ENCODE measurements at places on chromosomes 1 and 21. TPM values are rescaled to one million over a fixed set of nuclear protein-coding genes. Genes with fewer than 3 reads are reported as not detected.
A peak's percentile ranks its signal among the peaks of the same experiment; 100 is the strongest.

The PTPN7 gene
- 172 TPM for total RNA-seq

The TEKT2 gene
- not detected for total RNA-seq

The RAB3B gene
- 0.03 TPM for total RNA-seq

The HES4 gene
- 0.60 TPM for total RNA-seq

The CADM3 gene
- not detected for total RNA-seq

The ZNF593 gene
- 26.5 TPM for total RNA-seq

The MAP1LC3C gene
- total RNA-seq: not detected

The AIRE gene
- not detected for total RNA-seq

DNA sequence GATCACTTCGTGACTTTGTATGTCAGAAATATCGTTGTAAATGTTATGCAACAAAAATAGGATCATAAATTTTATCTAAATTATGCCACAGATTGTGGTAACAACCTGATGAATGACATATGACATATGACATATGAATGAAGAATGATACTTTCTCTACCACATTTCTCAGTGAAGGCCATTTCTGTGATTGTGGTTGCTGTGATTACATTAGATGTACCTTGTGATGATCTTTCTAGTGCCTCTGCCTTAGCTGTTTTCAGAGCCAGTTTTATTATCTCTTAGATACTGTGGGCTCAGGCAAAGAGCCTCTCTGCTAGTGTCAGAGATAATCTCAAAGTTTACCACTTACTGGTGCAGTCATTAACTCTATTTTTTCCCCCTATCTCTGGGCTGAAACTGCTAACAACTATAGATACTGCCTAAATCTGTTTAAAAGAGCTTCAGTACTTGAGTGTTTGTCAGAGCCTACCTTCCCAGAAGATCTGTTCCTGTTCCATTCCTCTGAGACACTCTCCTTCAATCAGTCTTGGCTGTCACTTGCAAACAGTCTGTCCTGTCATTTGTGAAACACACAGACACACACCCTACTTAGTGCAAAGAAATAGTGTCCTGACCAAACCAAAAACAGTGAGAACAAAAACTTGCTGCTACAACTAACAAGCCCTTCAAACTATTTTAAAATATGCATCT is 55.5 kb downstream of the HMCN1 start:
- no peak for DNase-seq

GRCh38 chr21:18340387-18340942 is 63.1 kb downstream of the TMPRSS15 start:
- DNase-seq: no peak

GRCh38 chr1:154241703-154242351 is 21.1 kb downstream of the UBAP2L start:
- DNase-seq: no peak

DNA sequence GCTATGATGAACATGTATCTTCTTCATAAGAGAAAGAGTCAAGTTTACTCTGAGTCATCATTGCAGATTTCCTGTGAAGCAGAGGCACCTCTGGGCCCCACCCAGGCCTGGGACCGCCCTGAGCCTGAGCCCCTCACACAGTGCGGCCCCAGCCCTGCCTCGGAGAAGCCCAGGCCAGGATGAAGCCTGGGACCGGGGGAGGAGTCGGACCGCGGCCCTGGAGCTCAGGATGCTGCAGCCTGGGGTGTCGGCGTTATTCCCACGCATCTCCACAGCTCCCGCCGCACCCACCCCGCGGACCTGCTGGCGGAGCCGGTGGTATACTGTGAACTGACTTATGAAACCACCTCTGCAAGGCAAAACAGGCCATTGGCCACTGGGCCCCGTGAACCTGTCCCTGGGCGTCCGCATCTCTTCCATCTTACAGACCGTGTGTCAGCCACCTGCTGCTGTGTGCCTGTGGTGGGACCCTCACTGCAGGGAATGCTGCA is 2.4 kb upstream of the COL6A1 start:
- no peak for DNase-seq

- DNase-seq: no peak
These were observed 56.9 kb downstream of the COP1 start for GRCh38 chr1:176149939-176150807.

- DNase-seq: peak; percentile 39
These were observed 1.1 kb downstream of the SERTAD4 start for GRCh38 chr1:210233495-210234328.

- DNase-seq: no peak
These were observed 1.8 kb downstream of the ESPN start for GRCh38 chr1:6426277-6426971.

DNA sequence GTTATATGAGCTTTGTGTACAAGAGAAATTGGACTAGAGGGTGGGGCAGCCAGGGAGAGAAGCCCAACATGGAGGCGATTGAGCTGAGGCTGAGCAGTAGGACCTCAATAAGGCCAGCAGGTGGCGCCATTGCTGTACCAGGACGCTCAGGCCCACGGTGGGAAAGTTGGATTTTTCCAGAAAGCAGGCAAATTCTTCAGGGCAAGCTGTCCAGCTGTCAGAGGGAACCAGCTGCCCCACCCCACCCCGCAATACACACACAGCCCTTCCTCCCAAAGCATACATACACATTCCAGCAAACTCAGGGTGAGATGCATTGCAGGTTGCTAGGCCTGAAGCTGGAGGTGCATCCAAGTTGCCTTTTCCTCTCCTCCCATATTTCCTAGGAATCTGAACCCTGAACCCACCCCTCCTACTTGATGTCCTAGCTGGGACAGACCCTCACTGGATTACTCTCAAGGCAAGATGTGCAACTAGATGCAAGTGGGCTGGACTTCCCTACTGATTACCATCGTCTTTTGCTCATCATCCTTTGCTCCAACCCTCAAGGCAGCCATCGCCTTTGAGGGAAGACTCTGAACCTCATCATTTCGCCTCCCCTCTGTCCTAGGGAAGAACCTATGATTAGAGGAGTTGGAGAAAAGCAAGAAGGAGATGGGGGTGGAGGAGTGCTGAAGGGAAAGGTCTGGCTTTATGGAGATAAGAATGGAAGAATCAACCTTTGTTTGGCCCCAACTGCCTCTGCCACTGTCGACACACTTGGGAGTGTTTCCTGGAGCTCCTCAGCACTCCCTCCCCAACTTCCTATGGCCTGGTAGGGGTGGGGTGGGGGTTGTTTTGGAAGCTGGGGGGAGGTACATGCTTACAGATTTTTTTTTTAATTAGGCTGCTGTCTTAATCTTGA is 25.5 kb downstream of the CD34 start:
- peak; percentile 75 for DNase-seq

GRCh38 chr1:7967196-7967595 is 5.7 kb downstream of the PARK7 start:
- DNase-seq: no peak

- DNase-seq: no peak
These were observed 24.4 kb upstream of the FAAH start for GRCh38 chr1:46369542-46370213.

DNA sequence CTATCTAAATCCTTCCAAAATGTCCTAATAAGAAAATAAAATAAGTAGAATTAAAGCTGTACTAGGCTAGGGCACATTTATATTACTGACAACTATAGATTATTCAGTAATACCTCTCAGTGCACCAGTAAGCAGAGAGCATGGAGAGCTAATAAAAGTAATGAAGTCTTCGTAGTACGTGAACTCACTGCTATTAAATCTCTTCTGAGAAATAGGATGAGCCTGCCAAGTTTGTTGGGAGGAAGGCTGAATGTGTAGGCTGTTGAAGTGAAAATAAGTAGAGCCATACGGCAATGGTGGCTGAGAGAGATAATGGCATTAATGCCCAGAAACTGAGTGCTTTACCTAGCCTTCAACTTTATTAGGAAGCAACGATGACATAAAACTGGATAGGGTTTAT is 73.9 kb upstream of the NR5A2 start:
- no peak for DNase-seq

GRCh38 chr1:206921772-206922265 is at the start of gene FCMR:
Gene FCMR, minus strand, starts transcription at chr1:206921941. Its CDS starts 87 bp downstream, at chr1:206921854.
- DNase-seq: no peak

GRCh38 chr1:231584117-231584516 is 42.5 kb upstream of the DISC1 start:
- DNase-seq: no peak

DNA sequence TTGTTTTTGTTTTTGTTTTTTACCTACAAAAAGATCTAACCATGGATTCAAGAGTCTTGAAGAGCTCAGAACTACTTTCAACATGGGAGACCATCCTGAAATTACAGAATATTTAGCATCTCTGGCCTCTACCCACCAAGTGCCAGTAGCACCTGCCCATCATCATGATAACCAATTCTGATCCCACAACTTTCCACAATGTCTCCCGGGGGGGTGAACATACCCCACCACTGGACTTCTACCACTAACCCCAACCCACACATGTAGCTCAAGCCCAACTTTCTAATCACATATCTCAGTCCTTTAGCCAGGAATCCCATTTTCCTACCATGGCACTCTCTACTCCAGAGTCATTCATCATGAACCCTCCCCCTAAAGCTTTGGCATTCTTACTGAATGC is 15.7 kb upstream of the IFNAR2 start:
- no peak for DNase-seq

- no peak for DNase-seq
These were observed 38.6 kb downstream of the KCNN3 start for GRCh38 chr1:154831462-154831861.

DNA sequence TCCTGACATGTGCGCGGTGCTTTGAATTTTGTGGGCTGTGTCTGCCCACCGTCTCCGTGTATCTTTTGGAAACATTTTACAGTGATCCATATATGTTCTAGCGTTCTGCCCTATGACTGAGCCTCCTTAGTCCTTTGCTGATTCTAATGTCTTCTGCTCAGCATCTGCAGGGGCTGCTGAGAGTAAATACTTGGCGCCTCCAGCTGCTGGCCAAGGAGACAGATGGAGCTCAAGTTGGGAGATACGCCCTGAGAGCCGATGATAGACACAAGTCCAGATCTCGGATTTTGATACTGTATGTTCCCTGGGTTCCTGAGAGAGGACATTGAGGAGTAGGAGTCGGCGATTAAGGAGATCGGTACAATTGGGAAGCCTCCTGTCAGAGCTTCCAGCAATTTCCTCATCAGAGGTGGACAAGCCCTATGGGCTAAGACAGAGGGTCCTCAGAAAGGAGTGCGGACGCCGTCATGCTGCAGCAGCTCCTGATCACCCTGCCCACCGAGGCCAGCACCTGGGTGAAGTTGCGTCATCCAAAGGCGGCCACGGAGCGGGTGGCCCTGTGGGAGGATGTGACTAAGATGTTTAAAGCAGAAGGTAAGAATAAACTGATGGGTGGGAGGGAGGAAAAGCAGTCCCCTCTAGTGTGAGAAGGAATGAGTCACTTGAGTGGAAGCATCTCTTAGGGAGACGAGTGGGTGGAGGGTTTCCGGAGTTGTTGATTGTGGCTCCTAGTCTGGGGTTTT is 390 bp downstream of the ZFP69B start:
- peak; percentile 70 for DNase-seq

DNA sequence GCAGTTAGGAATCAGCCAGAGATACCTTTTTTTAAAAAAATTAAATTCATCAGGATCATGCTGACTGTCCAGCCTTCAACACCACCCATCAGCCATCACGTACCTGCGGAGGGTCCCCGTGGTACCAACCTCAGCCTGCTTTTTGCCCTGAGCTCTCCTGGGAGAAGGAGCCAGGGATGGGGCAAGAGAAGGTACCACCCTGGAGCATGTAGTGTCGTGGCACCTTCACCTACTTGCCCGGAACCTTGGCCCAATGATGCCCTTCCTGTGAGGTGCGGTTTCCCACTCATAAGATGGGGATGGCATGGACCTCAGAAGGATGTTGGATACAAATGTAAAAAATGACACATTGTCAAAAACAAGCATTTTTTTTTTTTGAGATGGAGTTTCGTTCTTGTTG is 88.4 kb upstream of the C1orf174 start:
- no peak for DNase-seq

GRCh38 chr1:166343276-166343675 is 176.5 kb upstream of the FAM78B start:
- no peak for DNase-seq

DNA sequence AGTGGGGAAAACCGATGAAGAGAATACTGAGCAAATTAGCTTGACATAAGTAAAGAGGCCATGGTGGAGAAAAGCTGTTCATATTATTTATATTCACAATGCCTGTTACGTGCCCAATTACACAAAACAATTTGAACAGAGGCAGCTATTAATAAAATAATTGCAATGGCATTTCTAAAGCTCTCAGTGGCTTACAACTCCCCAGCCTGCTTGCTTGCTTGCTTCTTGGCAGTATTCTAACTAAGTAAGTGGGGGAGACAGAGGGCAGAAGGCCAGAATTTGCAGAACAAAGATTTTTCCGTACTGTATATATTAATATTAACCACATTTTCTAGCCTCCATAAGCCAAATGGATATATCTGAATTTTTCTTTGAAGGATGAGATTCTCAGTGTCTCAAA is 12.9 kb downstream of the PTPN14 start:
- DNase-seq: no peak

DNA sequence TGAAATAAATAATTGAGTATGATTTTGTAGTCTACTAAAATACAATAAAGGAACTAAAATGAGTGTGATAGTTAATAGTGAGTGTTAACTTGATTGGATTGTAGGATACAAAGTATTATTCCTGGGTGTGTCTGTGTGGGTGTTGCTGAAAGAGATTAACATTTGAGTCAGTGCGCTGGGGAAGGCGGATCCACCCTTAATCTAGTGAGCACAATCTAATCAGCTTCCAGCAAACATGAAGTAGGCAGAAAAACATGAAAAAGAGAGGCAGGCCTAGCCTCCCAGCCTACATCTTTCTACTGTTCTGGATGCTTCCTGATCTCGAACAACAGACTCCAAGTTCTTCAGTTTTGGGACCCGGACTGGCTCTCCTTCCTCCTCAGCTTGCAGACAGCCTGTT is 1716.6 kb downstream of the MRPL39 start:
- DNase-seq: no peak

Measured in activated naive CD8-positive, alpha-beta T cell treated with anti-CD3 and anti-CD28 coated beads, Interleukin-2, amount 10 ng/mL, durations not matched to agents 7 days and 5 days (primary cell).